ENCODE measurements at places on chromosomes 3 and 15.

- DNase-seq: no peak
These were observed 53.1 kb upstream of the GALNT15 start for GRCh38 chr3:16121391-16121790.

GRCh38 chr15:88932271-88932874, 19.2 kb upstream of the MFGE8 start:
- DNase-seq: no peak

DNA sequence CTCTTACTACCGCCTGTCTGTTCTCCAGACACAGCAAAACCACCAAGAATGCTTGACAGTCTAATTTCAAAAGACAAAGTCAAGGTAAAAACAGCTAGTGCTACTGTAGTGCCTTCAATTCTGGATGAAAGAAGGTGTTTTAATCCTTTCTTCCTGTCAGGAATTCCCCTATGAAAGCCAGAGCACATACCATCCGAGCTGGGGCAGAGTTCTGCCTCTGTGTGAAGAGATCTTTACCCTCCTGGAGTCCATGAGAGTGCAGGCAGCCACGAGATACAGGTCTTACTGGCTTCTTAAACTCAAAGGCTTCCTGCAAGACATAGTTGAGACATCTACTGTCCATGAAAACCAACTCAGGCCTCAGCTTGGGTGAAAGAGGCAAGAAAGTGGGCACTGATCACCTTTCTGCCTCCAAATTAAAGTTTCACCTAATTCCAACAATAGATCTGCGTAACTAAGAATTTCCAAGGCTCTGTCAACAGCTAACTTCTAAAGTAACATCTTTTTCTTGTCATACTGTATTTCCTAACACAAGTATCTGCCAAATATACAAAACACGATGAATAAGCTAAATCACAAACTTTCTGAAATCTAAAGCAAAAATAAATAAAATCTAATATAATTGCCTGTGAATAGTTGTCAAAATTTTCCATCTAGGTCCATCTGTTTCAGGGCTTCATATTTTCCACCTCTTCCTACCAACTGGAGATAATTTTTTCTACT, 7.5 kb downstream of the CDC25A start:
- no peak for DNase-seq

- no peak for DNase-seq
These were observed 51.5 kb downstream of the PDE8A start for GRCh38 chr15:85033148-85033547.

GRCh38 chr15:82875411-82876003, 66.1 kb downstream of the WHAMM start:
- DNase-seq: peak; percentile 33

- DNase-seq: no peak
These were observed 26.9 kb downstream of the CFAP100 start for GRCh38 chr3:126421573-126422119.

- DNase-seq: peak; percentile 6
These were observed 478.9 kb downstream of the NLGN1 start for GRCh38 chr3:173876476-173876875.

- DNase-seq: no peak
These were observed 729.9 kb downstream of the MECOM start for GRCh38 chr3:168933614-168934013.

- peak; percentile 26 for DNase-seq
These were observed 160.9 kb upstream of the GALNT15 start for GRCh38 chr3:16013568-16013967.

DNA sequence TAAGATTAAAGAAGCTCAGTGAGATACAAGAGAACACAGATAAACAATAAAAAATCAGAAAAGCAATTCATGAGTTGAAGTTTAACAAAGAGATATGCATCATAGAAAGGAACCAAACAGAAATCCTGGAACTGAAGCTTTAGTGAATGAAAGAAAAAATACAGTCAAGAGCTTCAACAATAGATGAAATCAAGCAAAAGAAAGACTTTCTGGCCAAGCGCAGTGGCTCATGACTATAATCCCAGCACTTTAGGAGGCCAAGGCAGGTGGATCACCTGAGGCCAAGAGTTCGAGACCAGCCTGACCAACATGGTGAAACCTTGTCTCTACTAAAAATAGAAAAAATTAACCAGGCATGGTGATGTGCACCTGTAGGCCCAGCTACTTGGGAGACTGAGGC, 301.6 kb upstream of the MANF start:
- DNase-seq: no peak

- no peak for DNase-seq
These were observed 5.1 kb downstream of the HPS3 start for GRCh38 chr3:149134575-149134974.

- DNase-seq: no peak
These were observed 141.6 kb downstream of the SLCO3A1 start for GRCh38 chr15:91995146-91995545.

DNA sequence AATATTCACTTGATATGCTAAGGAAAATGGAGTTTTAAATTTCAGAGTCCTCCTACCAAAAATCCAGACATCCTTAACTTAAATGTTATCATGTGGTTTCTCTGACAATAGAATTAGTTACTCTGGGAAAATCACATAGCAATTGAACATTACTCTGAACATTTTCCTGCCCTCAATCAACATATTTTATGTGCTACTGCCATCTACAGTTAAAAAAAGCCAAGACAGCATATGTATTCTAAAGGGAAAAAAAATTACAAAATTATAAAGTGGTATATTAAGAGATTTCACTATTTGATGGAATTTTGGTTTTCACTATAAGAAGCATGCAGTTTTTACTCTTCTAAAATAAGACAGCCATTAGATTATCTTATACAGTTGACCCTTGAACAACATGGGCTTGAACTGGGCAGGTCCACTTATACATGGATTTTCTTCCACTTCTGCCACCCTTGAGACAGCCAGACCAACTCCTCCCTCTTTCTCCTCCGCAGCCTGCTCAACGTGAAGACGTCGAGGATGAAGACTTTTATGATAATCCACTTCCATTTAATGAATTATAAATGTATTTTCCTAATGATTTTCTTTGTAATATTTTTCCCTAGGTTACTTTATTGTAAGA, 122.3 kb downstream of the ATP1B3 start:
- DNase-seq: peak; percentile 23

- peak; percentile 60 for DNase-seq
These were observed 560 bp downstream of the ST6GAL1 start for GRCh38 chr3:186930641-186931531.

- no peak for DNase-seq
These were observed 536 bp downstream of the SEC61A1 start for GRCh38 chr3:128052595-128053351.

DNA sequence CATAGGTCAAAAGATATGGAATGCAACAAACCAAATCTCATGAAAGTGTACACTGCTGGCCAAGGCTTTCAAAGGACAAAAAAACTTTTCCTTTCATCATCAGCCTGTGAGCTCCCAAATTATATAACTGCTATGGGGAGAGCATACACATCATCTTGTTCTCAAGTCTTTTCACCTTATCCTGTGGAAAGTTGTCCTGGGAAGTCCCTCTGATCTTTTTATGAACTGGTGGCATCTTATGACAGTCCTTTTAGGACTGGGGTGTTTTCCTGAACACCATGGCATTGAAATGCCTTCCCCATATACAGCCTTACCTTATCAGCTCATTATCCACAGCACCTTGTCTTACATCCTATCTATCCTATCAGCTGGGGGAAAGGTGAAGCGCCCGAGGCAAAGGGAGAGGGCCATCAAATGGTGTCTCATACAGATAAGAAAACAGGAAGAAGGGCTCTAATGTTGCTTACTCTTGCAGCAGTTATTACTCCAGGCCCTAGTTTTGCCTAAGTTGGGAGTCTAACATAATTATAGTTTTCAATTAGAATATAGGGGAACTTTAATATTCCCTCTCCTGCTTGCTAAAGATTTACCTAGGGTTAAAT, 61.5 kb upstream of the GOLIM4 start:
- no peak for DNase-seq

DNA sequence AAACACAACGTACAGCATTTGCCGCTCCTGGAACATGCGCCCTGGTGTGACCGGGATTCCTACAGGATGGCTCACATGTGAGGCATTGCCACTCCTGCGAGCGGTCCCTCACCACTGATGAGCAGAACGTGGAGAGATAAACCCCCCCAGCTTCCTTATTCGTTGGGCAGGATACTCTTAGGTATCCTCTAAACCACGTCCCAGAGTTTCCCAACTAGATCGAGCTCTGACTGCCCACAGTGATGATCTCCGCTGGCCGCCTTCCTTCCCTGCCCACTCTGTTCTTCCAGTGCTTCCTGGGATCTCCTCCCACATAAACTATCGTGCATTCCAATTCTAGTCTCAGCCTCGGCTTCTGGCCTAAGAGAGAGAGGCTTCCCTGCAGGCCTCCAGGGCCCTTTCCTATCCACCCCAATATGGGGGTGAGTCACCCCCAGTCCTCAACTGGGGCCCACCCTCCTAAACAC, 91.8 kb downstream of the TOP2B start:
- DNase-seq: peak; percentile 37

- DNase-seq: no peak
These were observed 39.9 kb downstream of the GATM start for GRCh38 chr15:45338417-45338816.

Data from MCF 10A (cell line).